ENCODE measurements at places on chromosomes 12 and 14. TPM values are rescaled to one million over a fixed set of nuclear protein-coding genes. Genes with fewer than 3 reads are reported as not detected.

GRCh38 chr12:71032933-71033332 lies 112.4 kb upstream of the PTPRR start:
- H3K4me1 ChIP-seq: no peaks in the 10 kb centered on the region
- H3K4me3 ChIP-seq: no peak overlapping the region
- H3K36me3 ChIP-seq: no peaks in the 10 kb centered on the region
- H3K27me3 ChIP-seq: no peaks in the 10 kb centered on the region
- no peak for DNase-seq

Gene ACAD10
- total RNA-seq: 23.2 TPM

- H3K4me3 ChIP-seq: no peak overlapping the region
- H3K27ac ChIP-seq: no peak overlapping the region
- peaks cover 32% of the 10 kb centered on the region for H3K4me1 ChIP-seq
- H3K36me3 ChIP-seq: no peaks in the 10 kb centered on the region
- H3K27me3 ChIP-seq: no peaks in the 10 kb centered on the region
These were observed 30.7 kb downstream of the FBRSL1 start for GRCh38 chr12:132520421-132521199.

DNA sequence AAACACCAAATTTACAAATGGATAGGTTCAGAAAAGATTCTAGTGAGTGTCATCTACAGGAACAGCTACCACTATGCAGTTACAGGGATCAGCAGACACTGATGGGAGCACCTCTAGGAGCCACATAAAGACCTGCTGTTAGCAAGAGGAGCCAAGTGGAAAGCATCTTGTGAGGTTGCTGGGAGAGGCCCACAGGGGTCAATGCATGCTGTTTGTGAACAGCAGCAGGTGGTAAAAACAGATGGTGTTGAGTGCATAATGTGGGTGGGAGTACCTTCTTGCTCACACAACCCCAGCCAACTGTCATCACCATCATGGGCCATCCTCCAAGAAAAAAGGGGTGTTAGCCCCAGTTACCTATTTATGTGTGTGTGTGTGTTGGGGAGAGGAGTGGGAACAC lies 215.2 kb upstream of the SSTR1 start:
- no peaks in the 10 kb centered on the region for H3K27me3 ChIP-seq
- H3K4me1 ChIP-seq: no peaks in the 10 kb centered on the region
- no peak overlapping the region for H3K27ac ChIP-seq
- H3K36me3 ChIP-seq: no peaks in the 10 kb centered on the region
